ENCODE measurements at places on chromosomes 4 and X. TPM values are rescaled to one million over a fixed set of nuclear protein-coding genes. Genes with fewer than 3 reads are reported as not detected.

Gene ITGB1BP2
- total RNA-seq: 3.2 TPM

DNA sequence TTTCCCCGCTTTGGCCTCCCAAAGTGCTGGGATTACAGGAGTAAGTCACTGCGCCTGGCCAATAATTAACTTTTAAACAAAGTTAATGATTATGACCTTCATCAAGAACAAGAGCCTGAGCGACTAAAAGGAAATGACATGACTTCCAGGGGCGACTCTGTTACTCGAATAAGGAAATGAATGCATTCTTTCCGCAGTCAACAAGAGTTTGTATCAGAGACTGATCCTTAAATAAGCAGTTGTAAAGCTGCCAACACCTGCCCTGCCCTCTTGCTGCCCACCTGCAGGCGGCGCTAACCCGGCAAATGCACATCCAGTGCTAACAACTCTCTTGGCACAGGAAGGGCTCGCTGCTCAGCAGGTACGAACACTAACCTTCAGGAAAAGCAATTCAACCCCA lies 27.3 kb downstream of the WDR1 start:
- no peaks in the 10 kb centered on the region for H3K27me3 ChIP-seq
- no peak overlapping the region for H3K27ac ChIP-seq
- DNase-seq: peak; percentile 64
- H3K36me3 ChIP-seq: peaks cover 30% of the 10 kb centered on the region

GRCh38 chr4:48175328-48175727 lies 41.3 kb upstream of the TXK start:
- DNase-seq: peak; percentile 93
- H3K27me3 ChIP-seq: no peaks in the 10 kb centered on the region
- H3K4me3 ChIP-seq: no peak overlapping the region

DNA sequence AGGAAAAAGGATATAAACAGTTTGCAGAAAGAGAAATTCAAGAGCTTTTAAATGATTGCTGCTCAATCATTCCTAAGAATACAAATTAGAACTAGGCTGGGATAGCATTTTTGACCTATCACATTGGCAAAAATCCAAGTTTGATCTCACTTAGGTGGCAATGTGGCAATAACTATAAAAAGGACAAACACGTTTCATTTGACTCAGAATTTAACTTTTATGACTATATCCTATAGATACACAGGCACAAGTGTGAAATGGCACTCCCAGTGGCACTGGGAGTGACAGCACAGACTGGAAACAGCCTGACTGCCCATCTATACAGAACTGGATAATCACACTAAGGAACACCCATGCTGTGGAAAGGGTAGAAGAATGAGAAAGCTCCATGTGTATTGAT lies 11.1 kb downstream of the CENPU start:
- no peaks in the 10 kb centered on the region for H3K4me1 ChIP-seq
- no peak overlapping the region for H3K4me3 ChIP-seq
- no peak overlapping the region for H3K27ac ChIP-seq
- H3K36me3 ChIP-seq: peaks cover 63% of the 10 kb centered on the region
- no peak for DNase-seq

Gene SERPINA7
- total RNA-seq: not detected

- no peaks in the 10 kb centered on the region for H3K27me3 ChIP-seq
- H3K27ac ChIP-seq: 0 out of 2 replicates have a peak overlapping the region, but pooled peaks have one; percentile 62
- H3K4me3 ChIP-seq: no peak overlapping the region
- DNase-seq: no peak
Measured at GRCh38 chr4:77023920-77024319, 51.9 kb downstream of the CCNI start.

Gene TMEM156
- total RNA-seq: not detected

GRCh38 chr4:5018096-5018495 lies 1.2 kb downstream of the CYTL1 start:
- no peak for DNase-seq
- H3K36me3 ChIP-seq: no peaks in the 10 kb centered on the region
- no peak overlapping the region for H3K27ac ChIP-seq
- peak overlapping the region; percentile 56 for H3K4me3 ChIP-seq

DNA sequence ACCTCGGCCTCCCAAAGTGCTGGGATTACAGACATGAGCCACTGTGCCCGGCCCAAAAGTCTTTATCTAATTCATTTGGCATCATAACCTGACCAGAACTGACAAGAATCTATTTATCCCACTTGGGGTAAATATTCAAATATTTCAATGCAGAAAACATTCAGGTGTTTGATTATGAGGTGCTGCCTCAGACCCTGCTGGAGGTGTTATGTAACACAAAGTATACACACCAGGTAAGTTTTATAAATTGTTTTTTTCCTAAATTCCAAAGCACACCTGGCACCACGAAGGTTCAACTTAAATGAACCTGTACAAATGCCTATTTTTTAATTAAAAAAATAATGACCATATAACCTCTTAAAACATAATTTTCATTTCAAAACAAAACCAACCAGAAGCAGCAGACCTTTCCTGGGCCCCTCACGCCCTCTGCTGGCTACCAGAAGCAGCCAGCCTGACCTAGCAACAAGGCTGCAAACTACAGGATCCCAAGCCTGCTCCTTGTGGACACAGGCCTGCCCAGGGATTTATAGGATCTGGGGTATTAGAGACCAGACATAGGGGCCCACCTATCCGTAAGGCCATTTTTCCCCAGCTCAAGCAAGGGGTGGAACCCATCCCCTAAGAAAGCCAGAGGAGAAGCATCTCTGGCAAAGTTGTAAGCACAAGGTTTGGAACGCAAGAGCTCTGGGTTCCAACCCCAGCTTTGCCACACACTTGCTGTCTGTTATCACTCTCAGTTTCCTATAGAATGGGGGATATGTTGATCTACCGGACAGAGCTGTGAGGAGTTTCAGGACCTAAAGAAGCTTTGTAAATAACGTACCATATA lies 11.7 kb downstream of the OTUD5 start:
- no peak overlapping the region for H3K27ac ChIP-seq
- H3K4me3 ChIP-seq: no peak overlapping the region
- no peaks in the 10 kb centered on the region for H3K27me3 ChIP-seq
- H3K4me1 ChIP-seq: no peaks in the 10 kb centered on the region
- DNase-seq: peak; percentile 82

Gene POLN
- 4.8 TPM for total RNA-seq

Gene STARD8
- 3.5 TPM for total RNA-seq

GRCh38 chr4:60575336-60575735 lies 624.8 kb upstream of the ADGRL3 start:
- H3K4me1 ChIP-seq: no peaks in the 10 kb centered on the region
- no peak overlapping the region for H3K4me3 ChIP-seq
- H3K27me3 ChIP-seq: no peaks in the 10 kb centered on the region
- DNase-seq: no peak
- H3K36me3 ChIP-seq: no peaks in the 10 kb centered on the region

Gene MTNR1A
- total RNA-seq: 1.4 TPM

DNA sequence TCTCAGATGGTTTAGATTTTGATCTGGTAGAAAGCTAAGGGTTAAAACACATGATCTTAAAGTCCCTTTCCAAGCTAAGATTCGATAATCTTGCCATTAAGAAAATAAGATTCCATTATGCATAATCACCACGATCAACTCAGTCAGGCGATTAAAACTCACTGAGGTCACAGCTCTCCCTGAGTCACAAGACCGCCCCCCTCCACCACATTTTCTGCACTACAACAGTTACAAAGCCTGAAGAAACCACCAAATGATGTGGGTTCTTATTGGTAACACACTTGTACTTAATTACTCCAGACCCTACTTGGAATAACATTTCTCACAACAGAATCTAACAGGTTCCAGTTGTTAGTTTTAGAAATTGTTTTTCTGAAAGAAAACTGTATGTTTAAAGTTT lies 62.8 kb downstream of the SH3KBP1 start:
- H3K27ac ChIP-seq: no peak overlapping the region
- H3K4me3 ChIP-seq: no peak overlapping the region
- H3K4me1 ChIP-seq: peaks cover 12% of the 10 kb centered on the region
- H3K36me3 ChIP-seq: no peaks in the 10 kb centered on the region
- no peak for DNase-seq

Gene TMPRSS11B
- total RNA-seq: not detected

Gene RASL11B
- 100.0 TPM for total RNA-seq

DNA sequence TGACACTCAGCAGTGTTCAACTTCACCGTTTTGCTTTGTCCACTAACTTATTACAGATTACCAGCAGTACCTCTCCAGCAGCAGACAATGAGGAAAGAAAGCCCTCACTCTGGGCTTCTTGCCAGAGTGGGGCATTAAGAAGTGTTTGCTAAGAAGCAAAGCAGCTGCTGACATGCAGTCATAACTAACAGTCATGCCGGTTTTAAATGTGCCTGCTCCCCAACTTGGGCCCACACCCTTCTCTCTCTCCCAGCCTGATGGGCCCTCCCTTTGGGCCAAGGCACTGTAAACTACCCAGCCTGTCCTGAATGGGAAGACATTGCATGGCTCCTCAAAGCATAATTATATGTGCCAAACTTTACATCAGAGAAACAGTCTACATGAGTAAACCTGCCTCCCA lies 54.6 kb upstream of the HHIP start:
- no peaks in the 10 kb centered on the region for H3K27me3 ChIP-seq
- H3K27ac ChIP-seq: no peak overlapping the region
- no peak overlapping the region for H3K4me3 ChIP-seq
- H3K4me1 ChIP-seq: no peaks in the 10 kb centered on the region
- no peaks in the 10 kb centered on the region for H3K36me3 ChIP-seq
- DNase-seq: no peak

DNA sequence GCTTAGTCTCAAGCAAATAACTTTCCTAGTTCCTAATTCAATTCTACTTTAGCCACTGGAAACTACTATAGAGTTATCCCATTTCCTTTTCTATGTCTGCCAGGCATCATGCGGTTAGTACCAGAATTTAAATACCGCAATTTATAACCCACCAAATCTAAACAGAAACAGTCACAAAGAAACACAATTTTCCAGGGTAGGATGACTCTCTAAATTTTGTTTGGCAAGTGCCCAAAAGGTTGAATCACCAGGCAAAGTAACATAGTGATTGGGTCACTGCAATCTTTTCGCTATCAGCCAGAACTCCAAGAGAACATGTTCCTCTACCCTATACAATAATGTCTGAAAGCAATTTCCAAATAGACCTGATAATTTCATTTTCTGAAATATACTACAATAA lies 240.2 kb upstream of the GRIA3 start:
- no peaks in the 10 kb centered on the region for H3K36me3 ChIP-seq
- no peaks in the 10 kb centered on the region for H3K27me3 ChIP-seq
- no peak for DNase-seq
- H3K27ac ChIP-seq: no peak overlapping the region

Gene NEXMIF
- total RNA-seq: 0.76 TPM

DNA sequence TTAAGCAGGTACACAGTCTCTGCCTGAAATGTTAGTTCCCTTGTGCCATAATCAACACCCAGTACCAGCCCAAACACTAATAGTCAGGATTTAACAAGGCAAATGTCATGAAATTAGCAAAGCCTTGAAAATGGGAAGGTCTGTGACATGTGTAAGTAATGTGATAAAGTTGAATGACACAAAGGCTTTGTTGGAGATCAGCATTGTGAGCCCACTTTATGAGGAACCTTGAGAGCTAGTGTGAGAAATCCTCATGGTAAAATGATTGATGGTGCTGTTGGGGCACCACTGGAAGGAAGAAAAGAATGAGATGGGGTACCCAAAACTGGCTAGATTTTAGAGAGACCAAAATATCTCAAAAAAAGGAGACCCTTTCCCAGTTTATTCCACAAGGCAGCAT lies 3.3 kb upstream of the LIN54 start:
- no peak for DNase-seq
- H3K36me3 ChIP-seq: no peaks in the 10 kb centered on the region
- H3K4me3 ChIP-seq: peak overlapping the region; percentile 85

GRCh38 chrX:73647212-73647611 lies 84.2 kb downstream of the CHIC1 start:
- peaks cover 17% of the 10 kb centered on the region for H3K36me3 ChIP-seq
- H3K27ac ChIP-seq: no peak overlapping the region
- no peak for DNase-seq
- H3K27me3 ChIP-seq: no peaks in the 10 kb centered on the region
- no peak overlapping the region for H3K4me3 ChIP-seq

Gene C4orf51
- total RNA-seq: not detected

Gene S100P
- total RNA-seq: 0.43 TPM

Gene AKAP14
- 2.5 TPM for total RNA-seq

Gene ASB12
- total RNA-seq: 1.2 TPM

- H3K36me3 ChIP-seq: no peaks in the 10 kb centered on the region
- H3K27ac ChIP-seq: no peak overlapping the region
- H3K27me3 ChIP-seq: no peaks in the 10 kb centered on the region
- H3K4me3 ChIP-seq: no peak overlapping the region
- peaks cover 3% of the 10 kb centered on the region for H3K4me1 ChIP-seq
Measured at GRCh38 chrX:142804085-142804484, 221.6 kb upstream of the SPANXN4 start.

- no peak for DNase-seq
- H3K27ac ChIP-seq: peak overlapping the region; percentile 79
- no peaks in the 10 kb centered on the region for H3K27me3 ChIP-seq
- H3K4me3 ChIP-seq: no peak overlapping the region
- H3K4me1 ChIP-seq: peaks cover 81% of the 10 kb centered on the region
- H3K36me3 ChIP-seq: no peaks in the 10 kb centered on the region
Measured at GRCh38 chr4:26343038-26343398, 22.2 kb downstream of the RBPJ start.

GRCh38 chrX:12225107-12225506 lies 86.8 kb downstream of the FRMPD4 start:
- no peaks in the 10 kb centered on the region for H3K36me3 ChIP-seq
- no peaks in the 10 kb centered on the region for H3K4me1 ChIP-seq
- H3K4me3 ChIP-seq: no peak overlapping the region

DNA sequence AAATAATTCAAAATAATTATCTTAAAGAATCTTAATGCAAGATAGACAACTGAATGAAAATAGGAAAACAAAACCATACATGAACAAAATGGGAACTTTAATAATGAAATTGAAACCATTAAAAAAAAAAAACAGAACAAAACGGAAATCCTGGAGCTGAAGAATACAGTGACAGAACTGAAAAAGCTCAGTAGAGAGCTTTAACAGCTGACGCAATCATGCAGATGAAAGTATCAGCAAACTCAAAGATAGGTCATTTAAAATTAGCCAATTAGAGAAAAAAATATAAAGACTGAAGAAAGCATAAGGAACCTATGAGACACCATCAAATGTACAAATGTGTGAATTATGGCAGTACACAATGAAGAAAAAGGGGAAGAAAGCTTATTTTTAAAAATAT lies 18.8 kb downstream of the SLC25A31 start:
- no peak overlapping the region for H3K27ac ChIP-seq
- no peak overlapping the region for H3K4me3 ChIP-seq
- no peak for DNase-seq
- no peaks in the 10 kb centered on the region for H3K36me3 ChIP-seq
- no peaks in the 10 kb centered on the region for H3K27me3 ChIP-seq
